ENCODE measurements at places on chromosomes 4 and X. TPM values are rescaled to one million over a fixed set of nuclear protein-coding genes. Genes with fewer than 3 reads are reported as not detected.

- no peak for DNase-seq
Measured at GRCh38 chrX:118694638-118695037, 32.8 kb upstream of the IL13RA1 start.

GRCh38 chrX:82677286-82677685 is 830.8 kb upstream of the POU3F4 start:
- no peak for DNase-seq

The RNF175 gene
- total RNA-seq, result not detected

The HMGN5 gene
- total RNA-seq, result 5.8 TPM

DNA sequence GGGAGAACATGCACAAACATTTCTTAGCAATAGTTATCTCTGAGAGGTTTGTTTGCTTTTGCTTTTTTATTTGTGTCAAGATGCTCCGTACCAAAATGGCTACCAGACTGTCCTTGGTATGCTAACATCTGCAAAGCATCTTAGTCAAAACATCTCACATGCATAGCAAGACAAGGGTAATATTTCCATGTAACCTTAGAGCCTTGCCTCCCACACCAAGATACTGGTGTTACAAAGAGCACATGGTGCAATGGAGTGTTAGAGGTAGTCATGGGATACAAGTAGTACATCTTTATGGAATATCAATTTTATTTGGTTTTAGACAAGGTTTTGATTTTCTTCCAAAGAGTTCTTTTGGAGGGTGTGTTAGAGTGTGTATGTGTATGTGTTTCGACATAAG is 109.7 kb downstream of the NR3C2 start:
- DNase-seq, result no peak

- peak; percentile 34 for DNase-seq
Measured at GRCh38 chr4:1564535-1565375, 119.4 kb downstream of the FAM53A start.

GRCh38 chrX:154082396-154083125 is 15.0 kb downstream of the MECP2 start:
- DNase-seq, result no peak

- no peak for DNase-seq
Measured at GRCh38 chrX:57595381-57595811, 3.6 kb downstream of the ZXDB start.

- DNase-seq, result no peak
Measured at GRCh38 chrX:128458888-128459287, 406.7 kb upstream of the ACTRT1 start.

DNA sequence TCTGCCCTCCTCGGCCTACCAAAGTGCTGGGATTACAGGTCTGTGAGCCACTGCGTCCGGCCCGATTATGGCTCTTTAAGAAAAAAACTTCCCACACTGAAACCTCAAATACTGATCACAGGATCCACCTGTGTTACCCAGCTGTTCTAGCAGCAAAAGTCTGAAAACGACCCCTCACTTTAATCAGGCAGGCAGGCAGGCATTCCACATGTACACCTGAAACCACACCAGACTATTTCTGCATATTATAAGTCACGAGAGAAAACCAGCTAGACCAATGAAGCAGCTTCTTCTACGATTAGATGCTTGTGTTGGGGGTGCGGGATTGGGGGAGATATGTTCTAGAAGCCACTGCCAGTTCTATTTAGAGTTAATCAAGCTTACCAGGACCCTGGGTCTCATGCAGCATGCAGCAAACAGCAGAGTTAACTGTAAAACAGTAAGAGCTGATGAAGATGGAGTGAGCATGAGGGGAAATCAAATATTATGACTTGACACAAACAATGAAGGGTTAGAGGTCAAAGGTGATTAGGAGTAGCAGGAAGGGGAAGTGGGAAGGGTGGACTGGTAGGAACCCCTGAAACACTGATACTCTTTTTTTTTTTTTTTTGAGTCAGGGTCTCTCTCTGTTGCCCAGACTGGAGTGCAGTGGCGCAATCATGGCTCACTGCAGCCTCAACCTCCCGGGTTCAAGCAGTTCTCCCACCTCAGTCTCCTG is 18.9 kb upstream of the NKRF start:
- DNase-seq, result no peak

GRCh38 chrX:150446151-150446550 is 83.0 kb downstream of the MAMLD1 start:
- no peak for DNase-seq

GRCh38 chr4:118931786-118932185 is 43.1 kb downstream of the SYNPO2 start:
- DNase-seq, result no peak

The SUPT20HL1 gene
- not detected for total RNA-seq

GRCh38 chrX:154025230-154025629 is 5.5 kb upstream of the IRAK1 start:
- DNase-seq, result peak; percentile 35

- no peak for DNase-seq
Measured at GRCh38 chr4:157514711-157515110, 294.2 kb downstream of the GRIA2 start.

DNA sequence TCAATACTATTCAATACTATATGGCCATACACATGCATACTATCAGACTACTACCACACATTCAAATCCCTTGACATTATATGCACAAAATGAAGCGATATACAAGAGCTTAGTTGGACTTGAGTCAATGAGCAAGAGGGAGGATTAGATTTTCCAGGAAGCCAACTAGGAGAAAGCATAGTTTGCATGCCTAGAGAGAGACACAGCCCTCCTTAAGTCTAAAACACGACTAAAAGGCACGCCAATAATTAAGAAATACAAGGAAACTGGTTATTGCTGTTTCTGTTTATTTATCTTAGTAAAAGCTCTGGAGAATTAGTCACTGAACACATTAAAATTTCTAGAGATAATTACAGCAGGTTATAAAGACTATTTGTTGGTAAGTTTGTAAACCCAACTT is 21.8 kb downstream of the MBNL3 start:
- DNase-seq, result no peak

The ARHGAP6 gene
- 41.5 TPM for total RNA-seq

DNA sequence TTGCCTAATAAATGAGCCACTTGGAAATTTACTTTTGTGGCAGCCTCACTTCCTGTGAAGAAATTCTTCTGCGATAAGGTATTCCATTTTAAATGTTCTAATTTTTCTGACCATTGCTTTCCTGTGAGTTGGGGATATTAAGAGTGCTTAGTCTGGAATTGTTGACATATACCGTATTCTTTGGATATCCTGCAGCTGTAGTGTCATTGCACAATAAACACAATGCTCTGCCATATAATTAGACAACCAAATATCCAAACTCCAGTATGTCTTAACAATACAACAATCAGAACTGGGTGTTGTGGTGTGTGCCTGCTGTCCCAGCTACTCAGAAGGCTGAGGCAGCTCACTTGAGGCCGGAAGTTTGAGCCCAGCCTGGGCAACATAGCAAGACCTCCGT is 99.4 kb downstream of the LUZP4 start:
- DNase-seq, result no peak

GRCh38 chrX:140799216-140799615 is 89.7 kb downstream of the LINC00632 start:
- DNase-seq, result no peak

DNA sequence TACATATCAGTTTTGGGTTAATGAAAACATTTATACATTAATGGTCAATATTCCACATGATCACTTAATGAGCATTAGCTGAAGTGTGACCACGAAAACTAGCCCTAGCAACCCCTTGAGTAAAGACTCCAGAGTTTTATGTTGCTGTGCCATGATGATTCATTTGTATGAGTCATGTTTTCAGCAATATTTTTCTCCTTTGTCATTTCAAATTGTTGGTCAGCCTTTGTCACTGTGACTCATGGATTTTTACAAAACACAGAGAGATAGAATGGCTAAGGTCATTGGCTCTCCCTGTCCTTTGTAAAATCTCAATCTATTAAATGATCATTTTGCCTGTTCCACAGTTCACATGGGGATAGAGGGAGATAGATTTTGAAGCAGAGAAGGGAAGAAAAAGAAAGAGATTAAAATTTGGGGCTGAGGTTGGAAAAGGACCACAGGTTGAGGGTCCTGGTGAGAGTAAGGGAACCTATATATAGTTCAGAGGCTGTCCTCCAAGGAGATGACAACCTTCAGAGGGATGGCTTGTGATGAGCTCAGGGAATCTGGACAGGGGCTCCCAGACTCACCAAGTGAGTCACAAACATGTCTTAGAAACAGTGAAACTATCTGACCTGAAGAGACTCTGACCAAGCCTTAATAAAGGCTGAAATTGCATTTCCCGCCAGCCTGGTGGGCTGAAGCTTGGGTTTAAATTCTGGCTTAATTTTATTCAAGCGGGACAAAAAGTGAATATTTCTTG is 25.6 kb downstream of the NR0B1 start:
- no peak for DNase-seq

GRCh38 chr4:18480928-18481327 is 459.4 kb upstream of the LCORL start:
- no peak for DNase-seq

The TMEM156 gene
- total RNA-seq, result 0.44 TPM

The HERC3 gene
- total RNA-seq, result 51.6 TPM

The PNMA6F gene
- not detected for total RNA-seq

The SYTL4 gene
- total RNA-seq, result 35.7 TPM

- no peak for DNase-seq
Measured at GRCh38 chr4:81490403-81491160, 18.9 kb upstream of the RASGEF1B start.

- no peak for DNase-seq
Measured at GRCh38 chr4:67721770-67722597, 21.0 kb upstream of the UBA6 start.

All from mucosa of descending colon (tissue), 3 donors.